ENCODE measurements at places on chromosomes 6 and 20.

- DNase-seq = no peak
These were observed 22.8 kb downstream of the FITM2 start for GRCh38 chr20:44288252-44288651.

GRCh38 chr6:81570681-81571080, 181.8 kb downstream of the TENT5A start:
- no peak for DNase-seq

DNA sequence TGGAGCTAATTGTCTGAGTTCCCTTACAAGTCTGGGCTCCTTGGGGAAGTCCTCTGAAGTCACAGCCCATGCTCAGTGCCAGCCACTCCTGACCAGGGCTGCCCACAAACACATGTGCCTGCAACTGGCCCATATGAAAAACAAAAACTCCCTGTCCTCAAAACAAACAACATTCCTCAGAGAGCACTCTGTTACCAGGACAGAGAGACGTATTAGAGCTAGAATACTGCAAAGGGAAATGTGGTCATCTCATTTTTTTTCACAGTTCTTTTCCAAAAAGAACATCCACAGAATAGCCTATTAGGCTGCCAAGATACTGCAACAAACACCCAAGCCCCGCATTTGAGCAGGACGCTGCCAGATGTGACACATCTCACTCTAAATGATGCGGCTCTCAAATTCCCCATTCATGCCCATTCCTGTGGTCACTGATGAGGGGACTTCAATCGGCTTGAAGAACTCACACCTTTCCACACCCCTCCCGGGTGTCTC, 71.1 kb downstream of the SLC22A23 start:
- no peak for DNase-seq

DNA sequence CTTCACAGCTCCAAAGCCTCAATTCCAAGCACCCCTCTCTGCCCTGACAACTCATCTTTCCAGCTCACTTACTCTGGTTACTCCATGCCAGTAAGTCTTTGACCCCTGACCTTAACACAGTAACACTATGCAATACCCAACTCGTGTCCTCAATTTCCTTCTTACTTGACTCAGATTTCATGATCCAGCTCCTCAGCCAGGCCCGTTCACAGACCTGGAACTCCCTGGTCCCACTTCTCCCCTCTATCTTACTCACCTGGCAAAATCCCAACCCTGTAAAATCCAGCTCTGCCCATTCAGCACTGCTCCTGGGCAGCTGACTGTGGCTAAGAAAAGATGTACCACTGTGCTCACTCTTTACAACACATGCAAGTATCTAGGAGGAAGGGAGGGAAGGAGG, 7.9 kb downstream of the GNL1 start:
- no peak for DNase-seq

DNA sequence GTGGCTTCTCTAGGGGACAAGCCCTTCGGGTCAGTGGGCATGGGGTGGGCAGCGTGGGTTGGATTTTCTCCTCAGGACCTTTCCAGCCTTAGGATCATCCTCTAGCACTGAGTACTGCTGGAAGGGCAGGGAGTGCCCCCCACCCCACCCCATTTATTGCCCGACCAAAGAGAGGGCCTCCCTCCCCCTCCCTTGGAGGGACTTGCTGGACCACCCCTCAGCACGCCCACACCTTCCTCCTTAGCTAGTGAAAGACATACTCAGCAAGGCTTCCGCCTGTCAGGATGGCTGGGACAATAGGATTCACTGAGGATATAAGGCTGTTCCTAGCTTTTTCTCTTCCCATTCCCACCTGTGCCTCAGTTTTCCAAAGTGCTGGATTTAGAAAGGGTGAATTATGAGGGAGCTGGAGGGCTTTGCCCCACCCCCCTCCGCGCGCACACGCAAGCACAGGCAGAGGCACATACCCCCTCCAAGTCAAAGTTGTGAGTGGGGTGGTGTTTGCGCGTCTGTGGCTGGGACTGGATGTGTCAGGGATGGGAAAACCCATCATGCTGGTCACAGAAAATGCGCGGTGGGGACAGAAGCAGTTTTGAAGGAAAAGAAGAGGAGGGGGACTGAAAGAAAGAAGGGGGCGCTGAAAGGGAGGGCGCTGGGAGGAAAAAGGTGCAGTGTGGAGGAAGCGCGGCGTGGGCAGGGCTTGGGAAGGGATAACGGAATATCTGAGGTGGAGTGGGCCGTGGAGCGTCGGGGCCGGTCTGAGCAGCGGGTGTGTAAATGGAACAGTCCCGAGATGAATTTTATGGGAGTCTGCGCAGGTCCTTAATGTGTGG, 693 bp upstream of the SLC29A1 start:
- no peak for DNase-seq

- DNase-seq = no peak
These were observed 8.3 kb upstream of the EEF1A2 start for GRCh38 chr20:63507083-63507743.

- no peak for DNase-seq
These were observed 368.1 kb downstream of the NRN1 start for GRCh38 chr6:5638666-5639065.

GRCh38 chr6:158653577-158654354, 3.9 kb downstream of the SYTL3 start:
- no peak for DNase-seq

- no peak for DNase-seq
These were observed 779.7 kb upstream of the MAN1A1 start for GRCh38 chr6:120129228-120129627.

- no peak for DNase-seq
These were observed 916 bp downstream of the SOX18 start for GRCh38 chr20:64048402-64049044.

- DNase-seq = no peak
These were observed 6.5 kb downstream of the DDO start for GRCh38 chr6:110408901-110409300.

GRCh38 chr6:170405311-170405975, 98.9 kb downstream of the FAM120B start:
- DNase-seq = no peak

DNA sequence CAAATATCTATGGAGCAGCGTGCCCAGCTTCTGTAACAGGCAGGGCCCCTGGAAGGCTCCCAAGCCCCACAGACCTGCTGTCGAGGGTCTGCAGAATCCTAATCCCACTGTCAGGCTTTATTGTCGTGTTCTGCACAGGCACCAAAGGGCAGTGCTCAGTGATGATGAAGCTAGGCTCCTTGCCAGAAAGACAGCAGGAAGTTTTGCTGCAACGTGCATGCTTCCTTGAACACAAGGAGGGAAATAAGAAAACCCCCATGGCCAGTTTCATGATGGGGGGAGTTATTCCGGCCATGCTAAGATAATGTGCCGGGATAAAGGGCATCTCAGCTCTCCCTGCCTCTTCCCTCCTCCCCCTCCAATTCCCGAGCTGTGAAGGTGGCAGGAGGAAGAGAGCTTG, 109.4 kb upstream of the KCNG1 start:
- no peak for DNase-seq

- DNase-seq = no peak
These were observed 17.7 kb upstream of the CCN6 start for GRCh38 chr6:112036088-112036637.

- no peak for DNase-seq
These were observed 22.8 kb upstream of the SCGN start for GRCh38 chr6:25629198-25629576.

GRCh38 chr6:15330174-15330944, 84.5 kb downstream of the JARID2 start:
- no peak for DNase-seq

DNA sequence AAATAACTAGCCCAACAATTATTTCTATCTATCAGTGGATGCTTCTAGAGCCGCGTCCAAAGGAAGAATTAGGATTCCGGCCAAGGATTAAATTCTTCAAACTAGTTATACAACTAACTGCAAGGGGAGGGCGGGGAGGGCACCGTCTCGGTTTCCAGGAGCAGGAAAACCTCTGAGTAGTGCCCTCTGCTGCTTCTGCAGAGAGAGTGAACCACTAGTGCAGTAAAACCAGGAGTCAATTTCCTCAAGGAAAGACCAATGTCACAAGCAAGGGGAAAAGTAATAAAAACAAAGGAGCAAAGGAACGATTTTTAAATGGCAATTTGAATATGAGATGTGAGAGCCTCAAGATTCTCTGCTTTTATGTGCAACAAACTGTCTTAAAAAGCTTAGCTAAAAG, 16.5 kb upstream of the UBE2J1 start:
- no peak for DNase-seq

GRCh38 chr20:58081846-58082245, 146.6 kb downstream of the ANKRD60 start:
- no peak for DNase-seq

DNA sequence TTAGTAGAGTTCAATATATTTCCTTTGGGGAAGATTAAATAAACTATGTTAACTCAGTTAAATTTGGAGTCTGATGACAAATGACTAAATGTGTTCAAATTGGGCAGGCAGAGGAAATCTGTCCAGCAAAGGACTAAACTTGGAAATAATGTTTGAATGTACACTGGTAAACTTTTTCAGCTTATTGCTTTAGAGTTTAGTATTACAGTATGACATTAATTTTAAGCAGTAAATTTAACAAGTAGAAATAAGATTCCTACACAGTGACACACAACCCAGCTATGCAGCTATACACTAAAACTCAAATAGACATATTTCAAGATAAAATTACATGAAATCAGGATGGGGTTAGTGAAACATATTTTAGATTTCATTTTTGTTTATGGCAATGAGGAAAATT, 42.6 kb upstream of the HDGFL1 start:
- no peak for DNase-seq

GRCh38 chr20:7672571-7672970, 267.7 kb downstream of the HAO1 start:
- DNase-seq = no peak

DNA sequence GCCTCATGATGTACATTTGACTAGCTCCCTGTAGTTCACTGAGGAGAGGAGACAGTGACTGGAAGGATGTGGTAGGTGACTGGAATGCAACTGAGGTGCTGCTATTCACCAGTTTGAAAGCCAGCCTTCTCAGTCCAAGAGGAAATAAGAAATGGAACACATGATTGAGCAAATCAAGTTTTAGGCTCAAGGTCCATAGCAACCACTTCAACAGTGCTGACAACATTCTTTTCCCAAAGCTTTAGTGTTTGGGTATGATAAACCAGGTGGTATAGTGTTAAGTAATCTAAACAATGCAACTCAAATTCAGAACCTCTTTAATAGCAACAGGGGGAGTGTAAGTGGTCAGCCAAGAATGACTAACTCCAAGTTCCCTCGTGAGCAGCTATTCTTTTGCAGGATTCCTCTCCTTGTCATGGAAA, 9.2 kb downstream of the ZHX3 start:
- no peak for DNase-seq

- DNase-seq = no peak
These were observed 60.0 kb downstream of the OR2J2 start for GRCh38 chr6:29230666-29231065.

DNA sequence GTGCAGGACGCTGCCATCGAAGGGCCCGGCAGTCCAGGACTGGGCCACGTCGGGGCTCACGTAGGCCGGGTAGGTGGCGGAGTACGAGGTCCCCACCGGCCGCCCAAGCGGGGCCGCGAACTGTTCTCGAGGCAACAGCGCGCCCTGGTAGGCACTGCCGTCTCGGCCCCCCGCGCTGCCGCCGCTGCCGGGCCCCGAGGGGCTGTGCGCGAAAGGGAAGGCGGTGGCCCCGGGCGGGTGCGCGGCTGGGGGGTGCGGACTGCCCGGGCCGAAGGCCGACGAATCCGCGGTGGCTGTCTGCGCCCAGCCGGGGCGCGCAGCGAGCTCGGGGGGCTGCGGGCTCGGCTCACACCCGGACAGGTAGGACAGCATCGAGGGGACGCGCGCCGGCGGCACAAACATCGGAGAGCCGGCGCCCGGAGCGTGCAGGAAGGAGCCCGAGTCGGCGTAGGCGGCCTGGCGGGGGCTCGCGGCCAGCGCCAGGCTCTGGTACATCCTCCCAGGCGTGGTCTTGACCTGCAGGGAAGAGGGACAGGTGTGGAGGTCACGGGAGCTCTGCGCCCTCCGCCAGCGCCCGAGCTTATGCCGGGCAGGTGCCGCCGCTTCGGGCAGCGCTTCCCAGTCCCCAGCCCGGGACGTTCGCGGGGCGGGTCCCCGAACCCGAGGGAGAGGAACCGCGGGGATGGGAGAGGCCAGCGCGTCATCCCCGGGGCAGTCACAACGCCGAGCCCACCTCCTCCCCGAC, 596 bp downstream of the GATA5 start:
- DNase-seq = no peak

GRCh38 chr6:36116943-36117342, 13.4 kb upstream of the MAPK13 start:
- DNase-seq = no peak

DNA sequence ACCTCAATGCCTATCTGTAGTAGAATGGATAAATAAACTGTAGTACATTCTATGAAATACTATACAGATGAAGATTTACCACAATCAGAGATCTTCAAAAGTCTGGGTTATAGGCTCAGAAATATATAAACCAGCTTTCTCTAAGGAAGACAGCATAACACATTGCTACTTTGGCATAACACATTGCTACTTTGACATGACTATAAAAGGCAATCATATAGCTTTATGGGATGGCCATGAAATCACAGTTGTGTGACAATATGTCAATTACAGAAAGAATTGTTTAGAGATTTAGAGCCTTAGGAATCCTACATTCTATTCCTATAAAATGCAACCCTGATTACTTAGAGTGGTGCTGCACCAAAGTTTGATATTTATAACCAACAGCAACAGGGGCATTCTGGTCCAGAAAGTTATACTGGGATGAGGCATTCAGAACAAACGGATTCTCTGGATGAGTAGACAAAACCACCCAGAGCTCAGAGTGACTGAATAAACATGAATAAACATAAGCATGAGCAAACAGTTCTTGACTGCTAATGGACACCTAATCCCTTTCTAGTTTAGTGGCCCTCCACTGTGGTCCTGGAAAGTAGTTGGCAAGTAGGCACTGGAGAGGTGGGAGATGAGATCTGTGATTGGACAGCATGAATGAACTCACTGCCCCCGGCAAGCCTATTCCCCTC, 12.0 kb downstream of the TTI1 start:
- no peak for DNase-seq

- DNase-seq = no peak
These were observed 57.9 kb downstream of the SYNJ2 start for GRCh38 chr6:158039571-158040050.

DNA sequence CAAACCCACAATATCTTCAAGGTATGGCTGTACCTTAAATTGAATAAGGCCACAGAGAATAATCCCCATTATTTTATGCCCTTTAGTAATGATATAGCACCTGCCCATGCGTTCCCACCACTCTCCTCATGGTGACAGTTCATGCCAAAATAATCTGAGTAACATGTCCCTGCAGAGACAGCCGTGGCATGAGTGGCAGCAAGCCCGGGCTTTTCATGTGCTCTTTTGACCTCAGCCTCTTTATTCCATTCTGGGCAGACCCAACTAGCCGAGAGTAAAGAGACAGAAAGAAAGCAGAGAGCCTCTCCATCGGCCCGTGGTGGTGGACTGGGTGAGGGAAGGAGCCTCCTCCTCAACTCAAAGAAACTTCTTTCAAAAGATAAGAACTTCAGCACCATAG, 19.9 kb upstream of the POPDC3 start:
- DNase-seq = no peak

Data from esophagus squamous epithelium (tissue), 5 donors.